ENCODE measurements at places on chromosomes 13 and 19.
A peak's percentile ranks its signal among the peaks of the same experiment; 100 is the strongest.

GRCh38 chr13:75360170-75360569 lies 121.8 kb downstream of the TBC1D4 start:
- DNase-seq = no peak

DNA sequence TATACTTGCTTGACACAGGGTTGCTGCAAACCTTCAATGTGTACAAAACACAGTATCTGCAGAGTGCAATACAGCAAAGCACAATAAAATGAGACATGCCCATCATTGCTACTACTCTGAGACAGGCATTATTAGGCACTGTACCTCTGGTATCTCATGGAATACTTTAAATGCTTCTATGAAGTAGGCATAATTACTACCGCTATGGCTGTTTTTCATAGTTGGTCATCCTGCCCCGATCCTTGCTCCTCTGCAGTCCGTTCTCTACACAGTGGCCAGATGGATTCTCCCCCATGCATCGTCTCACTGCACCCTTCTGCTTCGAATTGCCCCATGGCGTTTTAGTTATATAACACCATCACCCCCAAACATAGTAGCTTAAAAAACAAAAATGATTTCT lies 83.0 kb upstream of the UBL3 start:
- DNase-seq = no peak

DNA sequence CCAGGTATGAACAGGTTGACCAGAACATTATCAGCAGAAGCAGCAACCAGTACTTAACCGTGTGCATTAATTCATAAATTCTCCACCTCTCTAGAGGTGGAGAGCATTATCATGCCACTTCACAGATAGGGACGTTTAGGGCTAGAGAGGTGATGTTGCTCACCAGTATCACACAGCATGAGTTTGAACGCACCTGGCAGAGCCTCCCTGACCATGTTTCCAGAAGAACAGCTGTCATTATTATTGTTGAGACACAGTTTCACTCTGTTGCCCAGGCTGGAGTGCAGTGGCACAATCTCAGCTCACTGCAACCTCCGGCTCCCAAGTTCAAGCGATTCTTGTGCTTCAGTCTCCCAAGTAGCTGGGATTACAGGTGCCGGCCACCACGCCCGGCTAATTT lies 6.8 kb downstream of the KANK2 start:
- no peak for DNase-seq

- no peak for DNase-seq
Observed at GRCh38 chr13:106917024-106917571, 349.2 kb upstream of the ARGLU1 start.

DNA sequence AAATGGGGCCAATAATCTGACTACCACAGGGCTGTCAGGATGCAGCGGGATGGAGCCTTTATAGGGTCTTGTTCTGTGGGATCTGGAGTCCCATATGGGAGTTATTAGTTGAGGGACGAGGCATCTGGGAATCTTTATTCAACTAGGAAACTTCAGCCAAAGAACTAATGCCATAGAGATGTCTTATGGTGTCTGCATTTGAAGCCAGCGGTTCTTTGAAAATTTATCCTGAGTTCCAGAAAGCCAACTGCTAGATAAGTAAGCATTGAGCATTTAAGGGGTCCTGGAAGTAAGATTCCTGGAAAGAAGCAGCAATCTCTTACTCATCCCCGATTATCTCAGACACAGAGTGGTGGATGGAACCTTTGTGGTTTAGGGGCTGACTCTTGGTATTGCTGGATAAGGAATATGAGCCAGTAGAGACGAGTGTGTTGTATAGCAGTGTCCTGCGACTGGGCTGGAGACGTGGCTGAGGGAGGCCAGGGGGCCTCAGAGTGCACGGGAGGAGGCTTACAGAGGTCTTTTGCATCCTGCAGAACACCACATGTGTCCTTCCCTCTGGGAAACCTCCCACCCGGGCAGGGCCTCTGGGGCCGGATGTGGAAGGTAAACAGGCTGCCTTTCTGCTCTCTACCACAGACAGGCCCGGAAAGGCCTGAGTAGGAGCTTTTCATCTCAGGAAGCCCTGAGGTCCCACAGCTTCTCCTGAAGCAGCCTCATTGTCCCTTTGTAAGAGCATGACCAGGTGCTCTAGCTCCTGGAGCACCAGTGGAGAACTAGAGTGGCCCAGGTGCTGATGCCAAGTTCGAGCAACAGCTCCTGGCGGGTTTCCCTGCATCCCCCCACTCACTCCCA lies 28.8 kb downstream of the ACTN4 start:
- peak; percentile 70 for DNase-seq

GRCh38 chr19:42081584-42082203 lies 5.7 kb downstream of the ZNF574 start:
- DNase-seq = no peak

GRCh38 chr19:45032421-45032820 lies 6.4 kb upstream of the CLASRP start:
- no peak for DNase-seq

- DNase-seq = no peak
Observed at GRCh38 chr19:46392837-46393236, 20.5 kb downstream of the CCDC8 start.

DNA sequence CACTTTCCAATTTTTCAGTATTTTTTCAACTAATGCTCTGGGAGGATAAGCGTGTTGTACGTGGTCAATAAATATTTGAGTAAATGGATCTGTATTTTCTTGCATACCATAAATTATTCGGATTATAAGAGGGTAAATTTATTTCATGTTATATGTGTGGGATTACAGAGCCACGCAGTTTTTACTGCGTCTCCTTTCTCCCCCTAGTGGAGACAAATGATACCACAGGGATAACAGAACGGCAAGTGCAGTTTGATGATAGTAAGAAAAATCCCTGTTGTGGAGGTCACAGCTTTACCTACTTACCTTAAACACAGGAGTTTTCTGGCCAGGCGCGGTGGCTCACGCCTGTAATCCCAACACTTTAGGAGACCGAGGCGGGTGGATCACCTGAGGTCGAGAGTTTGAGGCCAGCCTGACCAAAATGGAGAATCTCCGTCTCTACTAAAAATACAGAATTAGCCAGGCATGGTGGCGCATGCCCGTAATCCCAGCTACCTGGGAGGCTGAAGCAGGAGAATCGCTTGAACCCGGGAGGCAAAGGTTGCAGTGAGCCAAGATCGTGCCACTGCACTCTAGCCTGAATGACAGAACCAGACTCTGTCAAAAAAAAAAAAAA lies 16.8 kb downstream of the MBD3L2B start:
- no peak for DNase-seq

DNA sequence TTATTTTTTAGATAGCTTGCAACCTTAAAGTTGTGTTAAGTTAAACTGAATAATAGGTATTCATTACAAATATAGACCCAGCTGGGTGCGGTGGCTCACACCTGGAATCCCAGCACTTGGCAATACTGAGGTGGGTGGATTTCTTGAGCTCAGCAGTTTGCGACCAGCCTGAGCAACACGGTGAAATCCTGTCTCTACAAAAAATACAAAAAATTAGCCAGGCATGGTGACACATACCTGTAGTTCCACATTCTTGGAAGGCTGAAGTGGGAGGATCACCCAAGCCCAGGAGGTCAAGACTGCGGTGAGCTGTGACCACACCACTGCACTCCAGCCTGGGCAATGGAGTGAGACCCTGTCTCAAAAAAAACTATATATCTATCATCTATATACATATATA lies 386.5 kb downstream of the PCDH17 start:
- no peak for DNase-seq

DNA sequence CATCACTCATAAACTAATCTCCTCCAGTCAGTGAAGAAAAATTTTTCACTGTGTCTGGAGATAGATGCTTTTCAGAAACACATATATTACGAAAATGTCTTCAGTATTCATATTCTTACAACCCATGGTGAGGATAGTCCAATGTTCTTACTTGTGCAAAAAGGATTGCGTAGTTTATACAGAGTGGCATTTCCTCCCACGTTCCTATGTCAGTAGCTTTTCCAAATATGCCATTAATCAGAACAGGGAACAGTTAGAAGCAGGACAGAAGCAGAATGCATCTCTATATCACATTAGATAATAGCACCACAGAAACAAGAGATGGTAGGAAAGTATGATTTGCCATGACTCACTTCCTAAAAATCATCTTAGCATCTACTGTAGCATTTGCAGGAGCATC lies 282.9 kb downstream of the SLITRK5 start:
- no peak for DNase-seq

DNA sequence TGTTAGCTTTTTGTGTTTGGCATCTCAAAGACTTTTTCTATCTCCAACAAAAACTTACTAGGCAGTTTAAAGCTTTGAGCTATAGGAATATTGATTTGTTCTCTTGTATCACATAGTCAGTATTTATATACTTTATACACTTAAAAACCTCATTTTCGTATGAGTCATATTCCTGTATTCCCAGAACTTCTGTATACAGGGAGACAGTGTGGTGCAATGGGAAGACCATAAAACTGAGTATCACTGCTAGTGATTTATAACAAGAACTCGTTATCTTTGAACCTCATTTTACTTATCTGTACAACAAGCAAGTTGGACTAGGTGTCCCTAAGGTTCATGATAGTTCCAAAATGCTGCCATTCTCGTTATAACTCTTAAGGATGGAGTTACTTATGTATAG lies 6.3 kb downstream of the GPR180 start:
- DNase-seq = no peak

DNA sequence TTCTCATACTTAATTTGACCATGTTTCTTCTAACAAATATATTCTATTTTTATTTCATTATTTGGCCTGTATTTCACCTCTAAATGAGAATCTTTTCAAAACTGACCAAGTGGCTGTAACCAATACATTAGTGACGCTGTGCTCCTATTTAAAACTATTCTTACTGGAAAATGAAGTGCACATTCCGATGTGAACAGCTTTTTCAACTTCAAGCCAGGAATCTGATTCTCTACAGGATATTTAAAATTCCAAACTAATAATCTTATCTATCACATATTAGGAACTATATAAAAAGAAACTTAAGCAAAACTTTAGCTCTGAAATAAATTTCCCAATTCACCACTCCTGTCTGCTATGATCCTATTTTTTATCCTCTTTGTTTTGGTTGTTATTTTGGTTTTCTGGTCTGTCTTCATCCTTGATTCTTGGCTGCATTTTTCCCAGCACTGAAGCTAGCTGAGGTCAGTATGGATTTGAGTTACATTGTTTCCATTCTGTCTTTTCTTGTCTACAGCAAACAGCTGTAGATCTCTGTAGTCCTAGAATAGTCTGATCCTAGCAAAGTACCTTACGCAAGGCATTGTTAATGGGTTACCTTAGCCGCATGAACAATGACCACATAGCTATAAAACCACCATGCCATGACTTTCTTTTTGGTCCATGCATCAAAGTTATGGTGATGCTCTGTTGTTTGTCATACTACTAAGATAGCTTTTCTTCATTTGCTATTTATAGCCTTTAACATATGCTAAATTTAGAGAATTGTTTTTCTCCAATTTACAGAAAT lies 748.6 kb upstream of the SPRY2 start:
- DNase-seq = no peak

DNA sequence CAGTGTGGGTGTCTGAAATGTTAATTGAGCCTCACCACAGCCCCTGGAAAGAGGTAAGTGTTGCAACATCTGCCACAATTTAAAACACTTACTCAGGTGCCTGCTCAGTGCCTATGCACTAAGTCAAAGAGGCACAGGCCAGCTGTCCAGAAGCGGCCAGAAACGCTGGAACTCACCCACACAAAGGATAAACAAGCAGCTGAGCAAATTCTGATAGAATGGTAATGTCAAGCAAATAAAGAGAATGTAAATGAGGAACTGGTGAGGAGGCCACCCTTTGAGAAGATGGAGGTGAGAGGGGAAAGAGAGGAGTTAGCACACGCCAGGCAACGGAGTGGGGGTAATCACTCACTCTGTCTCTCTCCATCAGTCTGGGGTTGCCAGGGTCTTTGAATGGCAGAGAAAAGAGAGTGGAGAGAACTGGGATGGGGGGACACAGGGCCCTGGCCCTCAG lies 67.7 kb upstream of the SERP2 start:
- no peak for DNase-seq

DNA sequence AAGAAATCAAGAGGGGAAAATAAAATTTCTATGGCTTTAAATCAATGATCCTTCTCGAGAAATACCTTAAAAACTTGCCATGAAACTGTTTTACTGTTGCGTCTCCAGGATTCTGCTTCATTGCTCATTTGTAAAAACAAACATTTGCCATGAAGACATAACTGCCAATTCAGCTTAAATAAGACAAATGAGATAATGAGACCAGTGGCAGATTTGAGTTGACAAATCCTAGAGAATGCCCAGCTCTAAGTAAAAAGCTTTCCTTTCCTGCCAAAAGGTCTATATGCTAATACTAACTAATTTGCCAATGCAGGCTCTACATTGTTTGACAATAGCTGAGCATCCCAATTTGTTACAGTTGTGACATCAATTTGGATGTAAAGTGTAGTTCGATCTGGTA lies 400.5 kb upstream of the PCDH9 start:
- DNase-seq = no peak

GRCh38 chr13:35014606-35015213 lies 72.6 kb downstream of the NBEA start:
- no peak for DNase-seq

DNA sequence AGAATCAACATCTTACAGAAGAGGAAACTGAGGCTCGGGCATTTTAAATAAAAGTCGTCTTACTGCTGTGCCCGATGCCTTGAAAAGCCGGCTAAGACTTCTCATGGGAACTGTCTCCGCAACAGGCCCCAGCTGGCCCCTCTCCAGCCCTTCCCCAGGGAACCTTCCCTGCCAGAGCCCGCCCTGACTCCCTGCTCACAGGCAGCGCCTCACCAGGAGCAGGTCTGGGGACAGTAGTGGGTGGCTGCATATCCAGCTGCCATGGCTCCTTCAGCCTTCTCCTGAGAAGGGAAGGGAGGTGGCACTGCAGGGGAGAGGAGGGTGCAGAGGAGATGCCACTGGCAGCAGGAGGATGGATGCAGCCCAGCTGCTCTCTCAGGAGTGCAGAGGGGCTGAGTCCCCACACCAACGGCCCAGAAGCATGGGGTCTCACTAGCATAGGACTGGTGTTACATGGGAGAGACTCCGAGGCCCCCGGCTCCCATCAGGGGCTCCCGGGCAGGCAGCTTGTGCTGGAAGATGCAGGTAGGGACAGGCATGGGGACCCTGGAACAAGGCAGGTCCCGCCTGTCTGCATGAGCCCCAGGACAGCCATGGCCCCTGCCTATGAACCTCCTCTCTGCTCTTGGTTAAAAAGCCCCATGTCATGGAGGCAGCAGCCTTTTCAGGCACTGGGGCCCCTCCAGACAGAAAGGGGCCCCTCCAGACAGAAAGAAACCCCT lies 216.4 kb upstream of the SGCG start:
- DNase-seq = no peak

DNA sequence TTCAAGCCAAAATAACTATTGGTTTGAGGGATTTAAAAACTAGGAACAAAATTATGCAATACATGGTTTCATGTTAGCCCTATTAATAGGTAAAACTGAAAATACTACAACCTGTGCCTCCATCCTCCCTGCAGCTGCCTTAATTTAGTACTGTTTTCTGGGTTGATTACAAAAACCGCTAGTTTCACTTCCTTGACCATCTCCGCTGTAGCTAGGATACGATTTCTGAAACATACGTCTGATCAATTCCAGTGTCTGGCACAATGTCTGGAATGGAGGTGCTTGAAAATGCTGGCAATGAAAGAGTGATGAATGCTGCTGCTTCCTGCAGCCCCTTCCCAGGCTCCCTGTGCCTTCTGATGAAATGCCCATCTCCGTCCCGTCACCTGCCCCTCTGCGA lies 273.5 kb downstream of the SHISA2 start:
- no peak for DNase-seq
